Activated naive CD8-positive, alpha-beta T cell treated with anti-CD3 and anti-CD28 coated beads, Interleukin-2, amount 50 U/mL, for 24 hours (primary cell): ENCODE measurements at places on chromosomes 5 and 9.

GRCh38 chr5:31861601-31862000 lies 222.7 kb downstream of the PDZD2 start:
- H3K27ac ChIP-seq = no peak overlapping the region
- H3K36me3 ChIP-seq = peaks cover 9% of the 10 kb centered on the region
- H3K27me3 ChIP-seq = peaks cover 12% of the 10 kb centered on the region
- peaks cover 17% of the 10 kb centered on the region for H3K4me1 ChIP-seq
- DNase-seq = no peak

GRCh38 chr5:10914741-10915480 lies 153.9 kb upstream of the DAP start:
- no peak overlapping the region for H3K27ac ChIP-seq
- H3K4me3 ChIP-seq = no peak overlapping the region
- H3K36me3 ChIP-seq = no peaks in the 10 kb centered on the region
- no peaks in the 10 kb centered on the region for H3K4me1 ChIP-seq

DNA sequence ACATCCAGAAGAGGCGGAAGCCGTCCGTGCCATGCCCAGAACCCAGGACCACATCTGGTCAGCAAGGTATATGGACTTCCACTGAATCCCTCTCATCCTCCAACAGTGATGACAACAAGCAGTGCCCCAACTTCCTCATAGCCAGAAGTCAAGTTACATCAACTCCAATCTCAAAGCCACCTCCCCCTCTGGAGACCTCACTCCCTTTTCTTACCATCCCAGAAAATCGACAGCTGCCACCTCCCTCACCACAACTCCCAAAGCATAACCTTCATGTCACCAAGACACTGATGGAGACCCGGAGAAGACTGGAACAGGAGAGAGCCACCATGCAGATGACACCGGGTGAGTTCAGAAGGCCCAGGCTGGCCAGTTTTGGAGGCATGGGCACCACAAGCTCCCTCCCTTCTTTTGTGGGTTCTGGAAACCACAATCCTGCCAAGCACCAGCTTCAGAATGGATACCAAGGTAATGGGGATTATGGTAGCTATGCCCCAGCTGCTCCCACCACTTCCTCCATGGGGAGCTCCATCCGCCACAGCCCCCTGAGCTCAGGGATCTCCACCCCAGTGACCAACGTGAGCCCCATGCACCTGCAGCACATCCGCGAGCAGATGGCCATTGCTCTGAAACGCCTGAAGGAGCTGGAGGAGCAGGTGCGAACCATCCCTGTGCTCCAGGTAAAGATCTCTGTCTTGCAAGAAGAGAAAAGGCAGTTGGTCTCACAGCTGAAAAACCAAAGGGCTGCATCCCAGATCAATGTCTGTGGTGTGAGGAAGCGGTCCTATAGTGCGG lies 130.3 kb upstream of the DMRT1 start:
- no peak overlapping the region for H3K4me3 ChIP-seq
- peaks cover 9% of the 10 kb centered on the region for H3K36me3 ChIP-seq
- DNase-seq = no peak
- H3K4me1 ChIP-seq = peaks cover 10% of the 10 kb centered on the region
- peaks cover 12% of the 10 kb centered on the region for H3K27me3 ChIP-seq
- no peak overlapping the region for H3K27ac ChIP-seq

GRCh38 chr9:96587338-96588315 lies 32.0 kb downstream of the CDC14B start:
- DNase-seq = no peak
- H3K4me3 ChIP-seq = no peak overlapping the region
- peaks cover 36% of the 10 kb centered on the region for H3K27me3 ChIP-seq
- H3K4me1 ChIP-seq = peaks cover 10% of the 10 kb centered on the region
- no peaks in the 10 kb centered on the region for H3K36me3 ChIP-seq

DNA sequence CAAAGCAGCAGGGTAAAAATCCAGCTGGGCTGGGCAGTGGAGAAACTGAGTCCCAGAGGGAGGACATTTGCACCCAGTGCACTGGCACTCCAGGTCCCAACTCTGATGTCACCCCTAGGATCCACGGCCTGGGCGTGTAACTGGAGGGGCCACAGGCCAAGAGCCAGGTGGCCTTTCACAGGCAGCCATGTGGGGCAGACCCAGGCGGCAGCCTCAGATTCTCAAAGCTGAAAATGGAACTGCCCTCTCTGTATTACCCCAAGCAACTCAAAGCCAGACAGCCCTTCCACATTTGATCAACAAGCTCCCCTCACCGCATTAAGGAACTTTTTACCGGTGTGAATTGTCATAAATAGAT lies 46.7 kb downstream of the RASGEF1C start:
- H3K27ac ChIP-seq = no peak overlapping the region
- peaks cover 28% of the 10 kb centered on the region for H3K27me3 ChIP-seq
- no peak overlapping the region for H3K4me3 ChIP-seq
- no peak for DNase-seq
- no peaks in the 10 kb centered on the region for H3K36me3 ChIP-seq

DNA sequence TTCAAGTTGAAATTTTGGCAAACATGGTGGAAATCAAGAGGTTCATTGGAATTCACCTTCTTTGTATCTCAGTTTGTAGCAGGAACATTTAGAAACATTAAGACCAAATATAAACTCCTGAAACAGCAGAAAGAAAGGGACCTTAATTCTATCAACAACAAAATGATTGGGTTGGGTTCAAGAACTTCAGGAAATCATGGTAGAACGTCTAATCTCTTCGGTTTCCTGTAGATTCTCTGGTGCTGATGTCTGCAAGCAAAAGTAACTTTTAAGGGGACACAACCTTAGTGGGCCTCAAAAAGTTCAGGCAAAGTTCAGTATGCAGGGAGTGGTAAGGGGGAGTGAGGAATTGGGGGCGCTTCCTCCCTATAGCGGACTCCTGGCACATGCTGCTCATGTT lies 3.4 kb downstream of the IL33 start:
- no peaks in the 10 kb centered on the region for H3K4me1 ChIP-seq
- DNase-seq = no peak
- H3K27me3 ChIP-seq = peaks cover 6% of the 10 kb centered on the region
- no peak overlapping the region for H3K4me3 ChIP-seq

DNA sequence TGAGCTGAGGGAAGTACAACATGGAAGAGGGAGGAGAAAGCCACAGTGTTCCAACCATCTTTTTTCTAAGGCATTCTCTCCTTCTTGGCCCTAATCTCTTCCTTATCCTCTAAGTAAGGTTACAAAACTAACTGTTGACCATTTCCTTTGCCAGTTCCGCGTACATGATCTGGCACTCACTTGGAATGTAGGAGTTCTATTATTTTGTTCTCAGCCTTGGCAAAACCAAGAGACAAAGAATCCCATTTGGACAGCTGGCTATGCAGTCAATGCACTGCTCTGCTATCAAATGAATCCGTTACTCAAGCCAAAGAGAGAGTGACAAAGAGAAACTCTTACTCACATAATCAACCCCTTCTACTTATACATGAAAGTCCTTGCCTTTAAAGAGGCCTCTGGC lies 410.3 kb downstream of the DTWD2 start:
- H3K27ac ChIP-seq = no peak overlapping the region
- H3K36me3 ChIP-seq = no peaks in the 10 kb centered on the region
- H3K4me3 ChIP-seq = no peak overlapping the region

DNA sequence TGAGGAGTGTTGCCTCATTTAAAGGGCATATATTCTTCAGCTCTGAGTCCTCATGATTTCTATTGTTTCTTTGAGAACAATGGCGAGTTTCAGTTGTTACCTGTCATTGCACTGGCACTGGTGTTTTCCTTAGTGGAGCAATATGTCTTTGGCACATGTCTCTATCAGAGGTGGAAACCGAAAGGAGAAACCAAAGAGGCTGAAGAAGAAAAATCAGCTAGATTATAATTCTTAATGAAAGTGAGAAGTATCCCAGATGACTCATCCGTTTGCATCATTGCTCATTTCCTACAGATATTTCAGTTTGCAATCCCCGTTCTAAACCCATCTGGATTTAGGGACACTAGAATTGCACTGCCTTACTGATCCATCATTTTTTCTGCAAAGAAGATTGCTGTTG lies 324.6 kb downstream of the TMEM232 start:
- H3K4me1 ChIP-seq = no peaks in the 10 kb centered on the region
- no peak overlapping the region for H3K4me3 ChIP-seq
- H3K36me3 ChIP-seq = no peaks in the 10 kb centered on the region
- H3K27ac ChIP-seq = no peak overlapping the region
- no peak for DNase-seq

GRCh38 chr5:80762573-80762972 lies 107.8 kb upstream of the DHFR start:
- peaks cover 59% of the 10 kb centered on the region for H3K36me3 ChIP-seq
- no peak overlapping the region for H3K4me3 ChIP-seq
- peaks cover 49% of the 10 kb centered on the region for H3K4me1 ChIP-seq
- no peak for DNase-seq
- H3K27ac ChIP-seq = peak overlapping the region; percentile 44
- no peaks in the 10 kb centered on the region for H3K27me3 ChIP-seq

- H3K4me1 ChIP-seq = peaks cover 2% of the 10 kb centered on the region
- peaks cover 7% of the 10 kb centered on the region for H3K27me3 ChIP-seq
- no peak overlapping the region for H3K27ac ChIP-seq
- no peaks in the 10 kb centered on the region for H3K36me3 ChIP-seq
- no peak for DNase-seq
These were observed 30.5 kb downstream of the TMOD1 start for GRCh38 chr9:97531888-97532376.

DNA sequence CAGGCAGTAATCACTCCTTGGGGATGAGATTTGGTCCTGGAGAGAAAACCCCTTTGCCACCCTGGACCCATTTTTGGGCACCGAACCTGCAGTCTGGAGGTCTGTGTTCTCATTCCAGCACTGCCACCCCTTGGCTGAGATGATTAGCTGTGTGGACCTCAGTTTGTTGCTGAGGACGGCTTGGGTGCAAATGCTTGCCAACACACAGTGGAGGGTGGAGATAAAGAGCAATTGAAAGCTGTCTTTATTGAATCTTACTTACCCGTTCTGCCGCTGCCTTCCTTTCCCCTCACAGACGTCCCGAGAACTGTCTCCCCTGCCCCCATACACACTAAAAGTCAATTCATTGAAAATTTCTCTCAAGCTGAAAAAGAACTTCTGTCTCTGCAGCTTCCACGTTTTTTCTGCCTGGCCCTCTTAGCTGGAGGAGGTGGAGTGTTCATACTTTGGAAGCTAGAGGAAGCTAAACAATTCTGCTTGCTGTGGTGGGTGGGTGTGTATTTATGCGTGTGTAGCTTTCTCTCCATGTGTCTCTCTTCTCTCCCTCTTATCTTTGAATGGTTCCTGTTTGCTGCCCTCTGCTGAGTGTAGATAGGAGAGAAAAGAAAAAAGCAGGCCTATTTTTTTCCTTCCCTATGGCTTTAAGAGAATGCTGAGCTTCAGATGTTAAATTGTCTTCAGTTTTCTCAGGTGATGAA lies 6.6 kb downstream of the GALNT10 start:
- peak overlapping the region; percentile 89 for H3K27ac ChIP-seq
- DNase-seq = no peak
- peaks cover 22% of the 10 kb centered on the region for H3K36me3 ChIP-seq

DNA sequence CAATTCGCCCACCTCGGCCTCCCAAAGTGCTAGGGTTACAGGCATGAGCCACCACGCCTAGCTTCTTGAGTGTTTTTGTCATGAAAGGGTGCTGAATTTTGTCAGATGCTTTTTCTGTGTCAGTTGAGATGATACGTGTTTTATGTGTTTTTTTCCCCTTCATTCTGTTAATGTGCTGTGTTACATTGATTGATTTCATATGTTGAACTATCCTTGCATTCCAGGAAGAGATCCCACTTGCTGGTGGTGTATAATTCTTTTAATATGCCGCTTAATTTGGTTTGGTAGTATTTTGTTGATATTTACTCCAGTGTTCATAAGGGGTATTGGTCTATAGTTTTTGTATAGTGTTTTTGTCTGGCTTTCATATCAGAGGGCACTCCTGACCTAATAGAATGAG lies 13.6 kb downstream of the ZBTB43 start:
- H3K4me1 ChIP-seq = peaks cover 34% of the 10 kb centered on the region
- H3K27me3 ChIP-seq = no peaks in the 10 kb centered on the region
- DNase-seq = no peak

- H3K36me3 ChIP-seq = no peaks in the 10 kb centered on the region
- H3K27me3 ChIP-seq = no peaks in the 10 kb centered on the region
- H3K4me1 ChIP-seq = peaks cover 7% of the 10 kb centered on the region
- no peak overlapping the region for H3K27ac ChIP-seq
- DNase-seq = no peak
These were observed 563.8 kb downstream of the TLE1 start for GRCh38 chr9:81125446-81126092.

GRCh38 chr5:30994176-30994575 lies 199.3 kb upstream of the CDH6 start:
- no peaks in the 10 kb centered on the region for H3K27me3 ChIP-seq
- H3K36me3 ChIP-seq = no peaks in the 10 kb centered on the region
- H3K4me1 ChIP-seq = no peaks in the 10 kb centered on the region
- no peak overlapping the region for H3K27ac ChIP-seq
- H3K4me3 ChIP-seq = no peak overlapping the region
- DNase-seq = no peak

DNA sequence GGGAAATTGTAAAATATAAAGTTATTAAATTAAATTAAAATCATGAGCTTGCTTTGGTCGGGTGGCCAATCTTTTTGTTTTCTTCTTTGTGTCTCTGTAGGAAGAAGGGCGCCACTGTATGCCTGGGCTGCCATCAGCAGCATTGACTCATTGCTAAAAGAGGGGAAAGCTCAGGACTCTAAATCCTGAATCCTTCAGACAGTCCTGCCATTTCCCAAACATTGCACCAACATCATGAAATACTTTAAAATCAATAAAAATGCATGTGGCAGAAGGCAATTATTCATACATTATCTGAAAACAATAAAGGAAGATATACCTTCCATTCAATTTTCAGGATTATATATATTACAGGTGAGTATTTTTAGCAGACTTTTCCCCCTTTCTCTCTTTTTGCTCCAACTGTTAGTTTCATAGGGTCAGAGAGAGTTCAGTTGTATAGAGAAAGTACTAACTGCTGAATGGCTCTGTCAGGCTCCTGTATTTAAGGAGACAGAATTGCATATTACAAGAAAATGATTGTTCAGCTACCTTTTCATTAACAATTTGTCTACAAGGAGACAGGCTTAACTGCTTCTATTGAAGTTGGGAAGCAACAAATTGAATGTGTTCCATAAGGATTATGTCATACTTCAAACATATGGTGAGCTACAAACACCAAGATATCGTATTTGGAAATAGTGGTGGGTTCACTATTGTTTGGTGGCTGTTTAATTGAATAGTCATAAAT lies 95.7 kb downstream of the ATPSCKMT start:
- no peak overlapping the region for H3K4me3 ChIP-seq
- H3K4me1 ChIP-seq = no peaks in the 10 kb centered on the region
- no peak for DNase-seq
- H3K27me3 ChIP-seq = no peaks in the 10 kb centered on the region
- no peaks in the 10 kb centered on the region for H3K36me3 ChIP-seq

DNA sequence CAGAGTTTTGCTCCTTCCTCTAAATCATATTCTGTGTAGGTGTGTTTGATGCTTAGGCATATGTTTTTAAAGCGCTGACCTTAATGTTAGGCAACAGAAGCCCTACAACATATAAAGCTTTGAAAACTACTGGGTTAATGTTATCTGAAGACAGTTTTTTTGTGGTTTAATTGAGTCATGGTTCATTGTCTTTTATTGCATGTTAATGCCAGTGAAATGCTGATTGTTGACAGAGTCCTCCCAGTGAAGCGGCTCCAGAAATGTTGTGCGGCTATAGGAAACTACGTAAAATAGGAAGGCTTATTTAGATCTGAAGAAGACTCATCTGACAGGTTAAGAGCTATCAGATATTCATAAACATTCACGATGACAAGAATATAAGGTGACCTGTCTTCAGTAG lies 424.6 kb downstream of the CCDC171 start:
- H3K27ac ChIP-seq = no peak overlapping the region
- H3K36me3 ChIP-seq = no peaks in the 10 kb centered on the region
- H3K27me3 ChIP-seq = no peaks in the 10 kb centered on the region
- H3K4me3 ChIP-seq = no peak overlapping the region
- no peak for DNase-seq

GRCh38 chr5:76472335-76473008 lies 69.4 kb downstream of the IQGAP2 start:
- peak overlapping the region; percentile 81 for H3K27ac ChIP-seq
- H3K4me1 ChIP-seq = peaks cover 70% of the 10 kb centered on the region
- H3K27me3 ChIP-seq = no peaks in the 10 kb centered on the region
- peak; percentile 11 for DNase-seq
- H3K4me3 ChIP-seq = no peak overlapping the region
